M059J (cell line): ENCODE measurements at places on chromosomes 2 and 18. TPM values are rescaled to one million over a fixed set of nuclear protein-coding genes. Genes with fewer than 3 reads are reported as not detected.

Gene G6PC2
- total RNA-seq, result not detected in 2 replicates

Gene R3HDM1
- 13.9 and 19.7 TPM in 2 replicates for total RNA-seq

Gene COL4A3
- total RNA-seq, result 0.02 and 0.47 TPM in 2 replicates

Gene CRYGD
- not detected in 2 replicates for total RNA-seq

GRCh38 chr2:52498077-52498750 lies 1269.4 kb upstream of the CHAC2 start:
- no peak for DNase-seq

GRCh38 chr2:108630567-108631405 lies 88.5 kb upstream of the RANBP2 start:
- DNase-seq, result peak; percentile 74

DNA sequence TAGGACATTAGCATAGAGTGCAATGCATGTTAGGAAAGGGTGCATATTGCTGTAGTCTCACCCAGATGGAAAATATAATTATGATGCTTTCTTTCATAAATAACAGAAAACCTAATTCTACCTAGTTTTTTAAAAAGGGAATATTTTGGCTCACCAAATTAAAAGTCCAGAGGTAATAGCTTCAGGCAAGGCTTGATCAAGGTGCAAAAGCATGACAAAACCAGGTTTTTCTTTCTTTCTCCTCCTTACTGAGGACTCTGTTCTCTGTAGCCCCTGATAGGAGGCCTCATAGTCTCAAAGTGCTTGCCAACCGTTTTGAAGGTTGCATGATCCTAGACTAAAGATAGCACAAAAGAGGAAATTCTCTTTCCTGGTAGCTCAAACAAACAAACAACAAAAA lies 349.9 kb downstream of the CTNNA2 start:
- no peak for DNase-seq

GRCh38 chr2:100012561-100012960 lies 129.8 kb downstream of the AFF3 start:
- DNase-seq, result no peak

DNA sequence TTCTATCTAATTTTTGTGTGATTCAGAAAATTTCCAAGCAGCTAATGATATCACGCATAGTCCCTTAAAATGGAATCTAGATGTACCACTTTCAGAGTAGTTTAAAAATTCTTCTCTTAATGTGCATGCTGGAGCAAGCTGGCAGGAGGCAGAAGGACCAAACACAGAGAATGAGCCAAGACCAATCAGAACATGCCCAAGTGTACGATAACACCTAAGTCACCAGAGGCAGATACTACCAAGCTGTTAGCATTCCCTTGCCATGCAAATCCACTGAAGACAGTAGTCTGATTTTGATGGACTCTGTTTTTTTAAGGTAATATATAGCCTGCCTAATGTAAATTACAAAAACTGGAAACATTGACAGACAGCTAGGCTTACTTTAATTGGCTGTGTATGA lies 109.3 kb downstream of the DNAH7 start:
- no peak for DNase-seq

- DNase-seq, result no peak
Observed at GRCh38 chr2:233062946-233063268, 2.8 kb downstream of the INPP5D start.

GRCh38 chr2:136034629-136035028 lies 49.2 kb upstream of the DARS1 start:
- DNase-seq, result no peak

DNA sequence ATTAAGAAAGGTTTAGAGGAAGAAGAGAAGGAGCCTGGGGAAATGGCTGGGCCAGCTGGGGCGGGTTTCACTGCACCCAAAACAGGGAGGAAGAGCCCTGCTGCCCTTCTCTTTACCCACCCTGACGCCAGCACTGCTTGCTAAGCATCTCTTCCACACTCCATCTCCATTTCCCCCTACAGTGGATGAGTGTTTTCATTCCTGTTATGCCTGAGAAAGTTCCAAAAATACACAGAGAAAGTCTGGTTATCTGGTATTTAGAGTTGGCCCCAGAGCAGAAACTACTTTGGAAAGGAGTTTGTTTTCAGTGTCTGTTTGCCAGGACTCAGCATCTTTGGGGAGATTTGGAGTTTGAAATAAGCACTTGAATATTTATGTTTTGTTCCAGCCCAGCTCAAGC lies 451.0 kb downstream of the SLC4A3 start:
- DNase-seq, result no peak

DNA sequence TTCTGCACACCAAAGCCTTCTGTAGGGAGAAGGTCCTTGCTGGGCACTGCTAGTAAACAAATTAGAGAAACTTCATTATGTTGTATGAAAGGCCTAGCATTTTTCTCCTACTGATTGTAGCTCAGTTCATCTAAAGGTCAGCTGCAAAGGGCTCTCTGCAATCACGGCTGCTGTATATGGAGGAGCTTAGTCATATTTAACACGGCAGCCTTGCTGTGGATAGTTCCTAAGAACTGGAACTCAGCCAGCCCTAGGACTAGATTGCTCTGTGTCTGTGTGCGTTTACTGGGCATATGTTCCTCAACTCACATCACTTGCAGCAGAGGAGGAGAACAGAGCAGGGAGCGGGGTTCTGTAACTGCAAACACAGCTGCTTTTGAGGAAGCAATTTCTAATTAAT lies 1103.9 kb upstream of the KLHL29 start:
- DNase-seq, result peak; percentile 87

DNA sequence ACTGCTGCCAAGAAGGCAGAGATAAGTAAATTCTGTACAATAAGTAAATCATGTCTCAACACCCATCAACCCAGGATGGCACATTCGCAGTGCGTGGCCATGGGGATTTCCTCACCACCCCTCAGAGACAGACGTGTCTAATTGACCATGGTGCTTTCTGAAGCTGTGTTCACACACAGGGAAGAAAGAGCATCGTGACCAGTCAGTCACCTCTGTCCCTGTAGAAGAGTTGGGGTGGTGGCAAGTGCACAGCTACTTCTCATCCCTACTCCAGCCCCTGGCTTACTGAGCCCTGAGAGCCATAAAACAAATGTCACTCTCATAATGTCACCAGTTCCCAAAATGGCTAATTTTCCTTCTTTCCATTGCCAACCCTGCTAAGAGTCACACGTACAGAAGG lies 31.3 kb upstream of the MLPH start:
- no peak for DNase-seq

DNA sequence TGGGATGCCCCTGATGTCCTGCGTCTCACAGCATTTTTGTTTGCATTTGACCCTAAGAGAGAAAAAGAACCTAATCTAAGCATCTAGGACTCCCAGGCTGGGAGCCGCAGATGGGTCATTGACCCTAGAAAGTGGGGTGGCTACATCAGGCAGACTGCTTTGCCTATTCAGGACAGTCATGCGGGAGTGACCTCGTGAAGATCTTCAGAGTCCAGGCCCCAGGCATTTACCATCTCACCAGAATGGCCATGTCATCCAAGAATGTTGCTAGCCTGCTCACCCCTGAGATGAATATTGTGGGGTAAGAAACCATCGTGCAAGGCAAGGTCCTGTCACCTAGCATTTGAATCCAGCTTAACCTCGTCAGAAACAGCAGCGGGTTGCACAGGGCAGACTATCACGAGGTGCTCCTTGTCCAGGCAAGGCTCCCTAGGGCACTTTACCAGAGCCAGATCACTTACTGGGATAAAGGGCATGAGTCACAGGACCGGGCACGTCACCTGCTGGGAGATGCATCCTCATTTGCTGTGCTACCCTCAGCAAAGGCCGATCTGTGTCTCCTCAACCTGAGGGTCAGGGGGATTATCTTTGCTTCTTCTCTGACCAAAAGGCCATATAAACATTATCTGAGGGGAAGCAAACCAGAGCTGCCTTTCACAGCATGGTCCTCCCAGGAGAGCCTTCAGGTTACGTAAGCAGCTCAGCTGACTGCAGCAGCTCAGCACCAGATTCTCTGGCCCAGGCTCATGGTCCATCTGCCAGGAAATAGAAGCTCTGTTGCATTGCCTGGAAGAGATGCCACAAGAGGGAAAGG lies 162.3 kb downstream of the ACKR3 start:
- DNase-seq, result peak; percentile 48

- DNase-seq, result no peak
Observed at GRCh38 chr2:60679036-60679780, 76.9 kb upstream of the PAPOLG start.

DNA sequence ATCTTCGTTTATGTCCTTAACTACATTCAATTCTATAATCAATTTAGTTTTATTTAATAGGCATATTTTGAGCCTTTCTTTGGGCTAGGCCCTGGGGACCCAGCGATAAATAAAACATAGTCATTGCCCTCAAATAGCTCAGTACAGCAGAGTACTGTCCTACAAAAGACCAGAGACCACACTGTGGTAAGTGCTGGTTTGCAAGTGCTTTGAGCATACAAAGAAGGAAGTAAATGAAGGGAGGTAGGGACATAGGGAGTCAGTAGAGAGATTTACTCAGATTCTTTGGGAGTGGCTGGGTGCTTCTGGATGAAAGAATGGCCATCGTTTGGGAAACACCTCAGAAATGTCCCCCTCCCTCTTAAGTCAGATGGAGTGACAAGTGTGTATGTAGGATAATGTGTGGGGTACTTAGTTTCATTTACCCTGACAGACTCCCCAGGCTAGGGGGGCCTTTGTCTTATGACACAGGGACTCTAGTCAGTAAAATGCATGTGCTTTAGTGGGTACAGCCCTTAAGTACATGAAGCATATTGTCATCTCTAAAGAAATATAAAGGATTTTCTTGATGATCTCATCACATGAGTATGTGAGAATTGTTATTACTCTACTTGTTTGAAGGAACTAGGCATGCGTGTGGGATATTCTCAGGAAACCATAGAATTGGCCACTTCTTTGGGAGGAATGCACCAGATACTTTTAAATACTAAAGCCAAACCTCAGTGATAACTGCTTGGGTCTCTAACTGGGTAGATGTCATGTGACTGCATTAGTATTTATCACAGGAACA lies 35.1 kb downstream of the MAPRE2 start:
- DNase-seq, result peak; percentile 84

DNA sequence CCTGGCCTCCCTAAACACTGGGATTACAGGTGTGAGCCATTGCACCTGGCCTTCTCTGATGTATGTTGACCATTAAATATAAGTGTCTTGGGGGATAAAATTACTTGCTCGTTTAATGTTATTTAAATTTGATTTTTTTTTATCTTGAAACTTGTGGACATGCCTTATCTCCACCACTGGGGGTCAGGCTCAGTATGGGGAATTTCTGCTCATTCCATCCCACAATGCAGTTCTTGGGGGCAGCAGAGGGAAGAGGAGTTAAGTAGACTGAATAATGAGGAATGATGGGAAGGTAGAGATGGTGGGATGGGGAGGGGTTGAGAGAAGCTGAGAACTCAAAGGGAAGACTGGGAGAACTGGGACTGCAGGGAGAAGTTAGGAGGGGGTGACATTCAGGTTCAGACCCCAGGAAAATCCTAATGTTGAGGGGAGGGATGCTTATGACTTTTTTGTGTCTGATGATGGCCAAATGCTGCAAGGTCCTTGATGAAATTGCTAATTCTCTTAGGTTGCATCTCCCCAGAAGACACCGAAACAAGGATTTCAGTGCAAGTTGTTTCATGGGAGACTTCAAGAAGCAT lies 174.2 kb downstream of the MIB1 start:
- DNase-seq, result peak; percentile 55

DNA sequence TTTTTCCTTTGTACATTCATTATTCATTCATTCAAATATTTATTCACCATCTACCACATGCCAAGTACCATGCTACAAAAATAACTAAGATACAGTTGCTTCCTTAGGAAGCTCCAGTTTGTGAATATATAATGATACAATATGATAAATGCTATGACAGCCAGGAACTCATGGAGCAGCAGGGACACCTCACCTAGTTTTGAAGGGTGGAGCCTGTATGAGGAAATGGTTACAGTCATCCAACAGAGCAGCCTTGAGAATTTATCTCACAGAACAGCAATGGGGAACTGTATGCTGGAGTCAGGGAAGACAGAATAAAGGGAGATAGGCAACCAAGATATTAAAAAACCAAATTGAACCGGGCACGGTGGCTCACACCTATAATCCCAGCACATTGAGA lies 124.0 kb downstream of the OSBPL1A start:
- DNase-seq, result peak; percentile 13

DNA sequence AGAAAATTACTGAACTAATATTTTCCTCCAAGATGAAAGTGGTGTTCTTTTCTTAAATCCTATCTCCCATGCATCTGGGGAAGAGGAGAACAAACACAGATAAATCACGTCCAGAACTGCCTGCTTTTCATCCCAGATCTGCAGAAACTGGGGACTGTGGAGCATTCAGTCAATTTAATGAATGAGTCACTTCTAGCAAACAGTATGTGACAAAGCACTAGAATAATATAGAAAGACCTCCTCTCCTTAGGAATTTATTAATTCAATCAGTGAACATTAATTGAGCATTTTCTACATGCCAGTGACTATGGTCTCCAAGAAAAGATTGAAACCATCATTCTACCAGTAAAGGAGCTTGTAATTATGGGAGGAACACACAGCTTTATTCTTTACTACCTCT lies 693.4 kb upstream of the ID2 start:
- DNase-seq, result no peak

DNA sequence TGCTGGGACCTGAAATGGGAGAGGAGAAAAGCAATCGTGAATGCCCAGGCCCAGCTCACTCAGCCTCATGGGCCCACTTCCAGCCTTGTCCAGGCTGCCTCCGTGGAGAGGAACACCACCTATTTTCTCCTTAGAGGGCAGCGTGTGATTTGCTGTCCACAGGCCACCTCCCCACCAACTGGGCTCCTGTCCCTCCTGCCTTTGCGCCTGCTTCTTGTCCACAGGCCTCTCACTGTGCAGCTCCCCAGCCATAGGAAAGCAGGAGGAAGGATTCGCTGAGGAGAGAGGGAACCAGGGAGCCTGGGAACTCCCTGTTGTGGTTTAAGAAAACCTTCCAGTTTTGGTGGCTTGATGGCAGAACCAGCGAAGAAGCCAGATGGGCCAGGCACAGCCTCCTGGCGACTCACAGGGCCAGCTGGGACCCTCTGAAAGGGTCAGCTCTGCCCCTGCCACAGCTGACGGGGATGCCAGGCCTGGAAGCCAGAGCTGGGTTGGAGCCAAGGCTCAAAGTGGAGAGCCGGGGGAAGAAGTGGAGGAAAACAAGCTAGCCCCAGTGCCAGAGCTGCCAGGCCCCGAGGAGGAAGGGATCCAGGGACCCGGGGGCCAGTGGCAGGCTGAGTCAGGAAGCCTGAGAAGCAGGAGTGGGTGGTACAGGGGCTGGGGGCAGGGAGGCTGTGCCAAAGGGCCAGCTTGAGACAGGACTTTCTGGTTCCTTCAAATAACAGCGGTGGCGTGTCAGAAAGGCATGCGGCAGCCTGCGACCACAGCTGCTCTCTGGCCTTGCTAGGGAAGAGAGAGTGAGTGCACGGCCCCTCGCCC lies 9.9 kb downstream of the TMBIM1 start:
- peak; percentile 66 for DNase-seq

- DNase-seq, result no peak
Observed at GRCh38 chr2:149841396-149841795, 253.8 kb upstream of the MMADHC start.
